Heart left ventricle (tissue), 16 donors: ENCODE measurements at places on chromosomes 2 and 18. TPM values are rescaled to one million over a fixed set of nuclear protein-coding genes. Genes with fewer than 3 reads are reported as not detected.

GRCh38 chr2:149380205-149380604 is 49.8 kb downstream of the LYPD6 start:
- no peak overlapping the region for H3K27ac ChIP-seq
- no peaks in the 10 kb centered on the region for H3K4me1 ChIP-seq
- no peak for DNase-seq
- H3K4me3 ChIP-seq, result no peak overlapping the region
- H3K36me3 ChIP-seq, result no peaks in the 10 kb centered on the region

DNA sequence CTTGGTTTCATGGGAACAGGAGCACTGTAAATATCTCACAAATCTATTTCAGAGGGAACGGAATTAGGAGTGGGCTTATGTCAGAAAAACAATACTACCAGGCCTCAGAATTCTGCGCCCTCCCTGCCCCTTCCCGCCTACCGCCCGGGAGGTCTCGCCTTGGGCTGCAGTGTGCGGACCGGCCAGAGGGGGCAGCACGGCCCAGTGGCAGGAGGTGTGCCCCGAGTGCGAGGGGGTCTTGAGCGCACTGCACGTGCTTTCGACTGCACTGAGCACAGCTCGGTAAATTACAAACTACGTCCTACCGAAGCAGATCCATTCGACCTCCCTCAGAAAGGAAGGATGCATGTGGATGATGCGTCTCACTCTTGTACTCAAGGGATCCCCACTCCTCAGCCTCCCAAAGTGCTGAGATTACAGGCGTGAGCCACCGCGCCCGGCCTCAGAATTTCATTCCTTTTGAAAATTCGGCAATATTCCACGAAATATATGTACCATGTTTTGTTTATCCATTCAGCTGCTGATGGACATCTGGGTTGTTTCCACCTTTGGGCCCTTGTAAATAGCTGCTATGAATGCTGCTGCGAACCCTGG is 297.0 kb downstream of the BCL2 start:
- H3K36me3 ChIP-seq, result no peaks in the 10 kb centered on the region
- no peaks in the 10 kb centered on the region for H3K4me1 ChIP-seq
- H3K4me3 ChIP-seq, result no peak overlapping the region
- no peak overlapping the region for H3K27ac ChIP-seq

- DNase-seq, result no peak
- no peaks in the 10 kb centered on the region for H3K27me3 ChIP-seq
- H3K4me1 ChIP-seq, result no peaks in the 10 kb centered on the region
- no peak overlapping the region for H3K27ac ChIP-seq
Measured at GRCh38 chr2:68839260-68839833, 31.9 kb downstream of the BMP10 start.

DNA sequence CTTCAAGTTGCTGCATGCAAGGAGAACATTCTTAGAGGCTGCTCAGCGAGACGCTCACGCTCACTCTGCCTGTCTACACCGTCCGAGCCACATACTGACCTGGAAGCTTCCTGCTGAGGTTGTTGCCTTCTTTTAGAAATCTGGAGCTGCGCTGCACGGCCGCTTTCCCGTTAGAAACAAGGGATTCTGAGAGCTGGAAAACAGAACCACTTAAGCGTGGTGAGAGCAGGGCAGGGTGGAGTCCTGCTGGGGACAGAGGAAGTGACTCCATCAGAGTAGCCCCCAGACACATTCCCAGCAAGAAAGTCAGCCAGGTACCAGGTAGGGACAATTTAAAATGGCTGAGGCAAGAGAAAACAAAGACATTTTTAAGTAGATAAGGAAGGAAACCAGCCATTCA is 135.2 kb downstream of the LAMA1 start:
- no peak overlapping the region for H3K27ac ChIP-seq
- H3K4me3 ChIP-seq, result no peak overlapping the region
- no peaks in the 10 kb centered on the region for H3K36me3 ChIP-seq
- no peaks in the 10 kb centered on the region for H3K4me1 ChIP-seq
- no peaks in the 10 kb centered on the region for H3K27me3 ChIP-seq

DNA sequence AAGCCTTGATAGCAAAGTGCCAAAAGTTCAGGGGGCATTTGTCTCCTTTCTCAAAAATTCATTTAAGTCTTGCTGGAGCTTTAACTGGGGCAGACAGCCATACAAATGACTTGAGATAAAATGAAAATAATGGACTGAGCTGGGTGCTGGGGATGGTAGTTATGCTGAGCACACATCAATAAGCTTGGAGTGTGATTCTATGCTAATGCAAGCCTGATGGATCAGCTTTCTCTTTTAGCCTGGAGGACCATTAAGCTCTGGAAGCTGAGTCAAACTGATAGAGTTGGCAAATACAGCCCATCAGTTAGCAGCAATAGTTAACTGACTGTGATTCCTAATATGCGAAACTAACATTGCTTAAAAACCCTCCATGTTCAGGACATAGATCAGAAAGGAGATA is 98.0 kb downstream of the CAMKMT start:
- H3K36me3 ChIP-seq, result no peaks in the 10 kb centered on the region
- DNase-seq, result no peak

GRCh38 chr18:12442946-12443345 is 35.2 kb downstream of the PRELID3A start:
- H3K27me3 ChIP-seq, result no peaks in the 10 kb centered on the region
- peaks cover 16% of the 10 kb centered on the region for H3K36me3 ChIP-seq
- H3K27ac ChIP-seq, result no peak overlapping the region
- no peak overlapping the region for H3K4me3 ChIP-seq
- no peak for DNase-seq

DNA sequence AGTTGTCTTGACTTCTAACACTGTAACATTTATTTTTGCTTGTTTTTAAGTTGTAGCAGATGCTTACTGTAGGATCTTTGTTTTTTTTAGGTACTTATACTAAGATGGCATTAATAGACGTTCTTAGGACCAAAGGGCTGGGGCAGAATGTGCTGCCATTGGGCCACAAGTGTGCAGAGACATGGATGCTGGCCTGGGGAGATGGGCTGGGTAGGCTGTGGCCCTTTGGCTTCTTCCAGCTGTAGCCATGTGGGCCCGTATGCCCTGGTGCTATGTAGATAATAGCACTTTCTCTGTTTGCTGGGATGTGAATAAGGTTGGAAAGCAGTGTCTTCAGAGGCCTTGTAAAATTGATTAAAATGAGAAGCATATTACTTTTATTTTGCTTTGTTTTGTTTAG is 18.8 kb downstream of the RAB31 start:
- H3K4me3 ChIP-seq, result no peak overlapping the region
- no peaks in the 10 kb centered on the region for H3K27me3 ChIP-seq
- no peaks in the 10 kb centered on the region for H3K4me1 ChIP-seq
- H3K27ac ChIP-seq, result no peak overlapping the region
- H3K36me3 ChIP-seq, result peaks cover 9% of the 10 kb centered on the region

The DTYMK gene
- 8.4 TPM for total RNA-seq

The TXNDC2 gene
- not detected for total RNA-seq

The CCDC68 gene
- total RNA-seq, result 4.4 TPM

The PDE6D gene
- total RNA-seq, result 12.3 TPM

The BUB1 gene
- 1.3 TPM for total RNA-seq

The GKN1 gene
- total RNA-seq, result not detected

The NYAP2 gene
- not detected for total RNA-seq

The NLRC4 gene
- 0.19 TPM for total RNA-seq
